Hepatocyte (in vitro differentiated cells): ENCODE measurements at places on chromosomes 7 and 10. TPM values are rescaled to one million over a fixed set of nuclear protein-coding genes. Genes with fewer than 3 reads are reported as not detected.

- DNase-seq = no peak
Observed at GRCh38 chr7:120864141-120864900, 6.4 kb upstream of the TSPAN12 start.

GRCh38 chr7:952548-953441 lies 1.7 kb downstream of the ADAP1 start:
- no peak for DNase-seq

DNA sequence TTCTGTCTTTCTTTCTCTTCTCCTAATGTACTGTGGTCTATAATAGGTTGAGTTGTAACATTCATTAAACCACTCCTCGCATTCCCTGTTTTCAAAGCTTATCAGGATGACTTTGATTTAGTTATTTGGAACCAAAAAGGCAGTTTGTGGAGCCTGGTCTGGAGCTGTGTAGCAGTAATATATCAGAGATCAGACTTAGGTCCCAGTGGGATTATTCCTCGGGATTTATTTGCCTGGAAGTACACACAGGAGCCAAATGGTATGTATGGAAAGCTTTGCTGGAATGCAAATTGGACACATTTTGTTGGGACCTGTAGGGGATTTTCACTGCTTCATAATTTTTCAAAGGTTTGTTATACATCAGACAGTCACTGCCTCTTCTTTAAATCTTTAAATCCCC lies 40.9 kb downstream of the GBF1 start:
- no peak for DNase-seq

- no peak for DNase-seq
Observed at GRCh38 chr10:104646146-104646545, 5.1 kb downstream of the SORCS3 start.

Gene IDI2
- total RNA-seq = 0.33 TPM in 1 of 2 replicates, not detected in the other
